Adrenal gland (tissue), 19 donors: ENCODE measurements at places on chromosomes 16 and 17. TPM values are rescaled to one million over a fixed set of nuclear protein-coding genes. Genes with fewer than 3 reads are reported as not detected.

GRCh38 chr17:49035470-49036269, 38.5 kb downstream of the IGF2BP1 start:
- peak; percentile 55 for DNase-seq

DNA sequence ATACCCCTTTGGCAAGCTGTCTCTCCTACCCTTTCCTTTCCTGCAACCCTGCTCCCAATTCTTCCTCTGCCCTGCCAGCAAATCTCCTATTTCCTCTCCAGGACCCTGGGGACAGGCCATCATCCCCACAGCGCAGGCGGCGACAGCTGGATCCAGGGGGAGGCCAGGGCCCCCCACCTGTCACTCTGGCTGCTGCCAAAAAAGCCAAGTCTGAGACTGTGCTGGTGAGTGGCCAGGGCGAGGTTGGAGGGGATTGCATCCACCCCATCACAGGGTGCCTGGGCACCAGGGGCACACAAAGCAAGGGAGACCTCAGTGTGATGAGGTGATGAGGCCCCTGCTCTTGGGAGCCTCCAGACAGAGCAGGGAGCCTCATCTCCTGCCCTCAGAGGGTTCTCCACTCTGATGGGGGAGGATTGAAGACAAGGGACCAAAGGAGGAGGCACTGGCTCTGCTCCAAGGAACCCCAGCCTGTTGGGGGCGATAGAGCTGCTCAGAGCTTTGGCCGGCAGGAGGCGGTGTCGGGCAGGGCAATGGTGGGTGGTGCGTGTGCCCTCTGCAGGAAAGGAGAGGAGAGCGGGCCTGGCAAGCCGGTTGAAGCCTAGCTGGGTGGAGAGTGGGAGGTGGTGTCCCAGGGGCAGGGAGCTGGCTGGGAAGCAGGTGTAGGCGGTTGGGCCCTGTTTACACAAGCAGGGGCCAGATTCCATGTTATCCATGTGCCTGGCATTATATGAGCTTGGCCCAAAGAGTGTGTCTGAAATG, 15.6 kb upstream of the PDK2 start:
- DNase-seq = no peak

- no peak for DNase-seq
Measured at GRCh38 chr16:11020792-11021551, 76.6 kb downstream of the CLEC16A start.

PRSS22 gene
- 0.07 TPM for polyA plus RNA-seq

XAF1 gene
- polyA plus RNA-seq = 22.3 TPM
